Activated naive CD8-positive, alpha-beta T cell treated with anti-CD3 and anti-CD28 coated beads for 36 hours (primary cell): ENCODE measurements at places on chromosomes 16 and 17.

GRCh38 chr17:82097184-82097918 is 685 bp downstream of the FASN start:
- DNase-seq = peak; percentile 44

GRCh38 chr17:7437950-7438614 is 1.2 kb upstream of the FGF11 start:
- DNase-seq = peak; percentile 77

- DNase-seq = no peak
These were observed 26.2 kb downstream of the AIPL1 start for GRCh38 chr17:6408735-6409134.

- no peak for DNase-seq
These were observed 35.4 kb downstream of the ITGAM start for GRCh38 chr16:31295206-31295605.

GRCh38 chr16:8590811-8591210 is 500 bp upstream of the TMEM114 start:
- DNase-seq = no peak

DNA sequence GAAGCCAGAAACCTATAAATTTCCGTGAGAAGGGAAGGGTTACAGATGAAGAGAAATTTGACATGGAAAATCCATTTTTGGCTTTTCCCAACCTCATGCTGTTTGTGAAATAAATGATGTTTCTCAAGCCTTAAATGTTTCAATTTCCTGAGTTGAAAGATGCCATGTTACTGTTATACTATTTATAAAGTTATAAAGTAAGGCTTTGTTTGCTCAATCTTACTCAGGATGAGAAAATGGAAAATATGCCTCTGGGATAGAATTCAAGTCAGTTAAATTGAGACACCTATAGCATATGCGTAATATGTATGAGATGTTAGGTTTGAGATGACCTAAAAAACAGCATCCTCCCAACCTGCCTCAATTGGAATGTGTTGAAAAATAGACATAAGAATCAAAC is 19.9 kb upstream of the FAM20A start:
- no peak for DNase-seq

DNA sequence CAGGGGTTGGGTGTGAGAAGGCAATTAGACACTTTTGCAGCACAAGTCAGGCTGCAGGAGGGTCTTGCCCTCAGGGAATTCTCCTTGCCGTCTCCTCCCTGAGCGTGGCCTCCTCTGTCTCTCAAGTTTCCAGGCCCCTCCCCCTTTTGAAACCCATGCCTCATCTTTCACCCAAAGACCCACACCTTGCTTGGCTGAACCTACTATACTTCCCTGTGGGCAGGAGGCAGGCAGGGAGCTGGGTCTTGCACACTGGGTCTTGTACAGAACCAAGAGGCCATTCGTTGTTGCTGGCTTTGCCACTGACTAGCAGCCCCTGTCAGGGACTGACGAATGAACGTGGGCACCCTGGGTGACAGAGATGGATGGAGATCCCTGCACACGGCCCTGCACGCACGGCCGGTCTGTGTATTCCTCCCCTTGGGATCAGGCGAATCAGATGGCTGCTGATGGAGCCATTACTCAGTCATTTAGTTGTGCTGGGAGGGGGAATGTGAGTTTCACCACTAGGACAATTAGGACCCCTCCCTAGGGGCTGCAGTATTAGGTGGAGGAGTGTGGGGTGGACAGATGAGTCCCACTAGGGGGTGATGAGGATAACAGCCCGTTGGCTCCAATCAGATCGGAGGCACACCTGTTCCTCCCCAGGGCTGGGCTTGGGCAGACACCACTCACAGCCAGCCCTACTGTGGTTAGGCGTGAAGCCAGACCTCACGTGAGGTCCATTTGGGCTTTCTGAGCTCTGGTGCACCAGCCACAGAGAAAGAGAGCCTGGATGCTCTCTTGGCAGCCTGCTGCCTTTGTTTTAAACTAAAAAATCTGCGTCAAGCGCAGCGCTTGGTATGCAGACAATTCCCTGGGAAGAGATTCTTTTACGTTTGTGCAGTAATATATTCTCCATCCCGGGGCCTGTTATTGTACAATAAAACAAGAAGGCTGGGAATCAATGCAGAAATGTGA is 167.7 kb upstream of the WSCD1 start:
- no peak for DNase-seq

DNA sequence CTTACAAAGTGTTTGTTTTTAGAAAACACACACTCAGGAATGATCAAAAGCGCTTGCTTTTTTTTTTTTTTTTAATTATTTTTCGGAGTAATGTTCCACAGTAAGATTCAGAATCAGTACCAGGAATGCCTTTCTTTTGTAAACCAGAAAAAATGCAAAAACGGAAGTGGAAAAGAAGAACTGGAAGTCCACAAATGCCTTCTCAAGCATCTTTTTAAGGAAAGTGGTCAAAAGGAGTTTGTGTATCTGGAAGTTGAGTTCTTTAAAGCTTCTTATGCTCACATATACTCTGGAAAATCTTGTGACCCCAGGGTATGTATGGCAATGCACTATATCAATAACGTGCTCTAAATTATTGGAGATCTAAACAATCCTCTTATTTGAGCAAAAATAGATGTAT is 126.0 kb downstream of the ABCA8 start:
- no peak for DNase-seq

GRCh38 chr17:1362964-1363363 is 37.1 kb downstream of the YWHAE start:
- DNase-seq = no peak

GRCh38 chr16:87350681-87351319 is 32.8 kb downstream of the FBXO31 start:
- no peak for DNase-seq

GRCh38 chr17:31541559-31541958 is 150.1 kb downstream of the RAB11FIP4 start:
- DNase-seq = no peak

- peak; percentile 36 for DNase-seq
These were observed 3.3 kb upstream of the SLFN12L start for GRCh38 chr17:35540589-35541404.

- no peak for DNase-seq
These were observed 14.5 kb downstream of the RHBDL3 start for GRCh38 chr17:32279891-32280716.

DNA sequence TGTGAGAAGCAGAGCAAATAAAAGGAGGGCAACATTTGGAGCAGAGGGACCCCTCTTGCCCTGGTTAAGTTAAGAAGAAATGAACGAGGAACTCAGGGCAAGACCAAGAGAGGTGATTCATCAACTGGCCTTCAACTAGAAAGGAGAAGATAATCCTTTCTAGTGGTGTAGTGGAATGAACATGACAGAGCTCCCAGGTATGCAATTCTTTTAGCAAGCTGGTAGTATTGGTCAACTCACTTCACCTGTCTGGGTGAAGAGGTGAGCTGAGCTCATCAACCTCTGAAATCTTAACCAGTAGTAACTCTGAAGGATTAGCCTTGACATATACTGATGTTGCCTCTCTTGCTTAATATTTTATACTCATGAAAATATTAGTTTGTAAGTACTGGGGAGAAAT is 1024.7 kb upstream of the GOT2 start:
- DNase-seq = no peak

DNA sequence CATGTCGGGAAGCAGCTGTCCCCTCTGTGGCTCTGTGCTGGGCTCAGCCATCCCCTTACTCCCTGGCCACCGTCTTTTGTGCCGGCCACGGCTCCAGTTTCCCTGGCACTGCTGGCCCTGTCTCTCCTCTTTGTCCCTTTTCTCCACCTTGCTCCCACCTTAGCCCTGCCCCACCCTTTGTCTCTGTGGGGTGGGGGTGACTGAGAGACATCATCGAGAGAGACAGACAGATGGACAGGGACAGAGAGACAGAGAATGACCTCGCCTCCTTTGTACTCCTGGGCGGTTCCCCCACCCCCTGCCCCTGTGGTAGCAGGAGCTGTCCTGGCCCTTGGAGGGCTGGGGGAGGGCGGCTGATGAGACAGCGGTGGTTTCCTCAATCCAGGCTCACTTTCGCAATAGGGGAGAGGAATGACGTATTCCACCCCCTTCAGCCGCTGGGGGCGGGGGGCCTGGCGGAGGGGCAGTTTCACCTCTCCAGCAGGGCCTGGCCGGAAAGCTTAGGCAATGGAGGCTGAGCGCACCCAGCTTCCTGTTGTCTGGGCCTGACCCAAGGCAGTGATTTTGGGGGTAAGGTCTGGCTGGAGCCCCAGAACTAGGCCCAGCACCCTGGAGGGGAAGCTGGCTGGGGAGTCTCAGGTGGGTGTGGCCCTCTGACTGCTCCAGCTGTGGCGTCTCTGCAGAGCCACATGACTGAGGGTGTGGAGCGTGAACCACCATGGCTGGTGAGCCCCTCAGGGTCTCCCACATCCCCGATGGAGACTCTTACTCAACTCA is 7.3 kb downstream of the FMNL1 start:
- DNase-seq = peak; percentile 93

GRCh38 chr16:79037521-79038373 is 562.8 kb downstream of the MAF start:
- no peak for DNase-seq

GRCh38 chr17:45718791-45719190 is 65.3 kb upstream of the CRHR1 start:
- DNase-seq = no peak

DNA sequence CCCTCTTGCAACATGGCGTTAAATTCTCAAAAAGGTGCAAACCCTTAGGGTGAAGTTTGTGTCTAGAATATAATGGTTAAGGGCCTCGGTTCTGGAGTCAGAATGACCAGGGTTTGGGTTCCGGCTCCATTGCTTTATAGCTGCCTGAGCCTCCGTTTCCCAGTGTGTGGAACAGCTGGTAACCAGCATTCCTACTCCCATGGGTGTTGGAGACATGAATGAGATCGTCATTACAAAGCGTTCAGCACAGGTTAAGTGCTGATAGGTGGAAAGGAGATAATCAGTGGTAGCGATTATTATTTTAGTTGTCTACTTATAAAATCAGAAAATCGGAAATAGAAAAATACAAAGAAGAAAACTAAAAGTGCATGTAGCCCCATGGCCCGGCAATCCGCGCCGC is 23.5 kb upstream of the ZCCHC14 start:
- DNase-seq = no peak

DNA sequence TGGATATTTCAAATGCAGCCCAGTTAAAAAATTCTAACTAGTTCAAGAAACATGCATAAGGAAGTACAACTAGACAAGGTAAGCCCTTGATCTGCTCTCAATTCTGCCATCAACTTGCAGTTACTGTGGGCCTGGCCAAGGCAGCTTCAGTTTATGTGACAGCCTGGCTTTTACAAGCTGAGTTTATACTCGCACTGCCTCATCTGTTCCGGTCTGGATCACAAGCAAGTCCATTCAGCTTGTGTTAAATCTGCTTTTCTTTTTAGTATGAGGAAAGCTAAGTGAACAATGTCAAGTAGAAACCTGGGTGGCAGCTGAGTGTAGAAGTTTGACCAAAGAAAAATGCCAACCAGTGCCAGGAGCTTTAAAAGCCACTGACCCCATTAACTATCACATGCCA is 76.6 kb upstream of the CORO6 start:
- DNase-seq = no peak

- DNase-seq = no peak
These were observed 99.9 kb downstream of the ASIC2 start for GRCh38 chr17:33192951-33193911.

- no peak for DNase-seq
These were observed 492.2 kb upstream of the PSMD7 start for GRCh38 chr16:73804456-73804855.

- DNase-seq = no peak
These were observed 7.8 kb upstream of the SLC38A10 start for GRCh38 chr17:81302861-81303333.

DNA sequence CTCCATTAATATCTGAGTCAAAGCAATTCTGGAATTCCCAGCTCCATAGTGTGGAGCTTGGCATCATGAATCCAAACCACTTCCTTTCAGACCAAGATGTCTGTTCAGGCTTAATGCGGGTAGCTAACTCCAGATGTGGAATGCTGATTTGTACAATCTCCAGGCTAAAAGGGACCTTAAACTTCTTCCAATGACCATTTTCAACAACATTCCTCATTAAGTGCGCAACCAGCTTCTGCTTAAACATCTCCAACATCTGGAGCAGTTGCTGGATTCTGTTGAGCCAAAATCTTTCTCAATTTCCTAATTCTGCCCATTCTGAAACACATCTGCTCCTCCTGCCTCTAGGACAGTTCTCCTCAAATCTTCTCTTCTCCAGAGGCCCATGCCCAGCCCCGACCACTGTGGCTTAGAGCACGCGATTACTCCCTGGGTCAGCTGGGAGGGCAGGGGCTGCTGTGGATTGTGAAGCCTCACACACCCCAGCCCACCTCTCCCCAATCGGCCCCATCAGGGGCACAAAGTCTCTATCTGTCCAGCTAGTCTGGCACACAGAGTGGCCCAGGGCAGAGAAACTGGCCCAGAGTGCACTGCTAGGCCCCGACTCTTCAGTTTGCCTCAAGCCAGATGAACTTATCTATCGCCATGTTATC is 36.2 kb downstream of the ASPA start:
- no peak for DNase-seq

- peak; percentile 67 for DNase-seq
These were observed 1.3 kb upstream of the ACTG1 start for GRCh38 chr17:81513753-81514488.

DNA sequence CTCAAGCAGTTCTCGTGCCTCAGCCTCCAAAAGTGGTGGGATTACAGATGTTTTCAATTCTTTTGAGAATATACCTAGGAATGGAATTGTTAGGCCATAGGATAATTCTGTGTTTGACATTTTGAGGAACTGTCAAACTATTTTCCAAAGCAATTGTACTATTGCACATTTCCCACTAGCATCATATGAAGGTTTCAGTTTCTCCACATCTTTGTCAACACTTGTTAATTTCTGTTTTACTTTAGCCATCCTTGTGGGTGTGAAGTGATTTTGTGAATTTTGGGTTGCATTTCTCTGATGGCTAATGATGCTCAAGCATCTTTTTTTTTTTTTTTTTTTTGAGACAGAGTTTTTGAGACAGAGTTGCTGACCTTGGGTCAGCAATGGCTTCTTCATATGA is 6.2 kb downstream of the NT5M start:
- DNase-seq = no peak

DNA sequence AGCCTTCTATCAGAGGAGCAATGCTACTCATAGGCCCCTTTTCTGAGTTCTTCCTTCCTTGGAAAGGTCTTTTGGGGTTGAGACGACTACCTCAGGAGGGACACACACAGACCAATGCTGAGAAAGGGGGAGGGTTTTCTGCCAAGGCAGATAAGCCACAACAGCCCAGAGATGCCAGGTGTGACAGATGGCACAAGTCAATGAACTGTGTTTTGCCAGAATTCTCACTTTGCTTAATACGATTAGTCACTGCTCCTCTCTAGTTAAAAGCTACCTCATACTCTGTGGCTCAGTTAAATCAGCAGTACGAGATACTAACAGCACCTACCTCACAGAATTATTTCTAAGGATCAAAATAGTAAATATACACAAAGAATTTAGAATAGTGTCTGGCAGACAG is 8.0 kb downstream of the BRD7 start:
- DNase-seq = no peak

- DNase-seq = no peak
These were observed 41.1 kb upstream of the GSE1 start for GRCh38 chr16:85571813-85572619.

GRCh38 chr17:50903604-50904517 is 37.7 kb upstream of the TOB1 start:
- peak; percentile 60 for DNase-seq
